ENCODE measurements at places on chromosomes 7 and 10. TPM values are rescaled to one million over a fixed set of nuclear protein-coding genes. Genes with fewer than 3 reads are reported as not detected.

The IMMP2L gene
- total RNA-seq = 10.3 TPM

The CPEB3 gene
- total RNA-seq = 3.5 TPM

The DPY19L1 gene
- 72.9 TPM for total RNA-seq

The MEOX2 gene
- 38.7 TPM for total RNA-seq

The RBP4 gene
- total RNA-seq = 13.8 TPM

The MYH16 gene
- total RNA-seq = not detected

The RELN gene
- total RNA-seq = 3.6 TPM

The MCU gene
- total RNA-seq = 39.4 TPM

The EFCAB10 gene
- 2.4 TPM for total RNA-seq

The GCC1 gene
- 16.9 TPM for total RNA-seq

The CPVL gene
- 37.8 TPM for total RNA-seq

The MAPK8 gene
- 31.3 TPM for total RNA-seq

The MSMB gene
- not detected for total RNA-seq

The ODAD2 gene
- total RNA-seq = 2.8 TPM

The CPED1 gene
- 14.1 TPM for total RNA-seq

The NUDT13 gene
- 2.1 TPM for total RNA-seq

The DOCK1 gene
- 47.4 TPM for total RNA-seq

The CDH23 gene
- 22.4 TPM for total RNA-seq

The PDGFA gene
- total RNA-seq = 29.1 TPM

The LDB3 gene
- 2.7 TPM for total RNA-seq

The CALY gene
- total RNA-seq = not detected

The PAPOLB gene
- total RNA-seq = 0.17 TPM

The USP6NL gene
- 16.0 TPM for total RNA-seq

The NEBL gene
- total RNA-seq = 65.9 TPM

The CRCP gene
- 27.1 TPM for total RNA-seq

The XPNPEP1 gene
- total RNA-seq = 49.0 TPM

The TRIM73 gene
- total RNA-seq = 2.8 TPM

The SHOC2 gene
- total RNA-seq = 61.6 TPM

The NUTM2B gene
- 1.5 TPM for total RNA-seq

The CYP2C8 gene
- total RNA-seq = 0.39 TPM

The MSS51 gene
- 1.3 TPM for total RNA-seq

The CH25H gene
- total RNA-seq = 14.7 TPM

The CLEC5A gene
- 7.7 TPM for total RNA-seq

The CD36 gene
- 137 TPM for total RNA-seq

The SLC35G1 gene
- 5.7 TPM for total RNA-seq

The ZNF727 gene
- 3.0 TPM for total RNA-seq

The PCGF6 gene
- total RNA-seq = 8.5 TPM

The EIF5AL1 gene
- 0.24 TPM for total RNA-seq

The CLDN3 gene
- total RNA-seq = 35.9 TPM

The LIPK gene
- not detected for total RNA-seq

The CCNY gene
- total RNA-seq = 60.9 TPM

The CFAP69 gene
- total RNA-seq = 5.0 TPM

The MRLN gene
- not detected for total RNA-seq

The AKR1B1 gene
- 85.0 TPM for total RNA-seq

The PRSS37 gene
- total RNA-seq = not detected

Measured in left lung (tissue), 14 donors.